ENCODE measurements at places on chromosomes 2 and 18.
A peak's percentile ranks its signal among the peaks of the same experiment; 100 is the strongest.

GRCh38 chr2:159155320-159155719 is 131.2 kb downstream of the WDSUB1 start:
- DNase-seq: no peak

DNA sequence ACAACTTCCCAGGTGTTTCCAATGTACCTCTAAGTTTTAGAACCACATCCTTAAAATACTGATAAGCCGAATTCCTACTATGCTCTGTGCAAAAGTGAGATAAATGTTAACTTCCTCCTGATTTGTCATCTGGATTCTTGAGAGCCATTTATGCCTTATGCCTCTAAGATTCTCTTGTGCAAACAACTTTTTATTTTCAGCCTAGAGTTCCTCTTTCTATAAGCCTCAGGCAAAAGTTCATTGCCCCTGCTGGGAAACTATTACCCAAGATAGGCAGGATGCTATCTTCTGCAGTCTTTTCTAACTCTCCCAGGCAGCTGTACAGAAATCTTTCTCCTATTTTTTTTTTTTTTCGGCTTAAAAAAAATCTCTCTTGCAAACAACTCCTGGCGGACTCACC is 216.1 kb downstream of the KCNJ3 start:
- DNase-seq: no peak

GRCh38 chr18:58288921-58289797 is 245.1 kb downstream of the NEDD4L start:
- DNase-seq: peak; percentile 29

DNA sequence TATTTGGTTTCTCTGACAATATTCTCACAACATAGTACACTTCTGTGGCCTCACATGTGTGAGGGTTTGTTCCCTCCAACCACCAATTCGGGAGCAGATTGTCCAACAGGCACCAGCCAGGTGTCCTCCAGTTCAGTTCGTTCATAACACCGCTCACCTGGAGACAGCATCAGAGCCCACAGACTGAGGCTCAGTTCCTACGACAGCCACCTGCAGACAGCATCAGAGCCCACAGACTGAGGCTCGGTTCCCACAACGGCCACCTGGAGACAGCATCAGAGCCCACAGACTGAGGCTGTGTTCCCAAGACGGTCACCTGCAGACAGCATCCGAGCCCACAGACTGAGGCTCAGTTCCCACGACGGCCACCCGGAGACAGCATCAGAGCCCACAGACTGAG is 58.2 kb upstream of the SNTG2 start:
- no peak for DNase-seq

DNA sequence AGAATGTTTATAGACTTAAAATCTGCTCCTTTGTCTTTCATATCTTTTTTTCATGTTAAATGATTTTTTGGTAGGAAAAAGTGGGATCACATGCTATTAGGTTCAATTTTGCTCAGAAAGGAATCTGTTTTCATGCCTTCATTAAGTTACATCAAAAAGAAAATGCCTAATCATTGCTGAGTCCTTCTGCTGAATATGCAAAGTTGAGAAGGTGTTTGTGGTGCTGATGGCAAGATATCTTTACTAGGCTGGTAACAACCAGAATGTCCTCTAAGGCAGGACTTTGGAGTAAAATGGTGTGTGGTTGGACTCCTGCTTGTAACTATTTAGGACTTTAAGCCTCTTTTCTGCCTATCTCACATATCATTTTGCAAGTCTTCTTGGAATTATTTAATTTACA is 88.3 kb downstream of the TRIB2 start:
- no peak for DNase-seq

GRCh38 chr2:144242311-144242710 is 277.6 kb downstream of the ZEB2 start:
- no peak for DNase-seq

DNA sequence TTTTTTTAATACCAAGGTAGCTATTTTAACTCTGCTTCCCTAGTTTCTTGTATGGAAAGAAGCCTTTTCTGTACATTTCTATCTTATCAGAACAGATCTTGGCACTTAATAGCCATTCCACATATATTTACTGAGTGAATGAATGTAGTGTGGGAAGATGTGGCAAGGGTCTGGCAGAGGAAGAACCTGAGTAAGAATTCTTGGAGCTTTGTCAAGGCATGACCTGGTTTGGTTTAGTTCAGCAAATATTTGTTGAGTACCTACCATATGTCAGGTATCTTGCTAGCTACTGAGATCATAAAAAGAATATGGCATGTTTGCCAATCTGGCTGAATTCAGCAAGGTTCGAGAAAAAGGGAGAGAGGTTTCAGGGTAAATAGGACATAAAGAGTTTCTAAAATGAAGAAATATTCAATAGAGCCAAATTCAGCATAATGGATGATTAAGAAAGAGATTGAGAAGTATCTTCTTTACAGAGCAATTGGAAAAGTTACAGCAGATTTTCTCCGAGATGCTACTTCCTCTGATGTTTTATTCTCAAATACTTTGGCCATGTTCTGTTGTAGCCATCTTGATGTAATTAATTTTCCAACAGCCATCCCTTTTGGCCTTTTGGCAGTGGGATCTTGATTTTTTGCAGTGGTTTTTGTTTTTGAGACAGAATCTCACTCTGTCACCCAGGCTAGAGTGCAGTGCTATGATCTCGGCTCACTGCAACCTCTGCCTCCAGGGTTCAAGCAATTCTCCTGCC is 21.7 kb upstream of the MEP1B start:
- DNase-seq: no peak

- DNase-seq: peak; percentile 51
These were observed 490 bp downstream of the NDUFS1 start for GRCh38 chr2:206158563-206159345.

DNA sequence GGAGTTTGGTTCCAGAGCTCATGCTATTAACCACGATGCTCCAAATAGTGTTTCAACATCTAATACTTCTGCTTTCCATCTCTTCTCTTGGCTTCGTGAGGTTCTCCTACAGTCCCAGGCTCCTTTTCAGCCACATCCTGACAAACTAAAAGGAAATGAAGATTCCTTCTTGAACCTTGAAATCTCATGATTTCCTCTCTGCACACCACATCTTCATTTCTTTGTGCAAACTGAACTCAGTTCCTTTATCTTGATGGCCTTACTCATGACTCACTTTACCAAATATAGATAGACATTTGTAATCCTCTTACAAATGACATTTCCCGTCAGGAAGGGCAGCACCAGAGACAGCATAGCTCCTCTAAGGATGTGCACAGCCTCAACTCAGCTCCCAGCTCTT is 50.0 kb upstream of the ITGA4 start:
- DNase-seq: no peak

GRCh38 chr2:210445732-210446131 is 30.8 kb downstream of the LANCL1 start:
- no peak for DNase-seq

GRCh38 chr2:106201661-106202060 is 7.6 kb upstream of the UXS1 start:
- no peak for DNase-seq

- DNase-seq: no peak
These were observed 34.8 kb upstream of the ASXL2 start for GRCh38 chr2:25912851-25913695.

DNA sequence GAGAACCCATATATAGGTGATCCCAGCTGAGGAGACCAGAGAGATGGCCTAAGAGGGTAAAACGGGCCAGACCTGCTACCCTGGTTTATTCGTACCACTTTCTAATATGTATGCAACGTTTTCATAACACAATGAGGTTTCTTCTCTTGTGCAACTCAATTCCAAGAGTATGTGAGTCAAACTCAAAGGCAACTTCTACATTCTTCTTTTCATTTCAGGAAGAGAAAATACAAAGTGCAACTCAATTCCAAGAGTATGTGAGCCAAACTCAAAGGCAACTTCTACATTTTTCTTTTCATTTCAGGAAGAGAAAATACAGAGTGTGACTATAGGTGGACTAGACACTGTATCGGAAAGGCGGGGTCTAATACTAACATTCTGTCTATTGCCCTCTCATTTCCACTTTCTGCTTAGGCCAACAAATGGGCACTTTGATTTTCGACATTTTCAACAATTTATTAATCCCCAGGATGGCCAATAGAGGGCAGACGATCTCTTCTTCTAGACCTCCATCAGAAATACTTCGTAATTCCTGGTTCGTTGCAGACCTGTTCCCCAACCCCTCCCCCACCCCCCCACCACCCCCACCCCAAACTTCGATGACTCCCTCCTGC is 3.7 kb upstream of the CRIM1 start:
- DNase-seq: peak; percentile 80

GRCh38 chr2:229296016-229296415 is 24.9 kb upstream of the PID1 start:
- no peak for DNase-seq

DNA sequence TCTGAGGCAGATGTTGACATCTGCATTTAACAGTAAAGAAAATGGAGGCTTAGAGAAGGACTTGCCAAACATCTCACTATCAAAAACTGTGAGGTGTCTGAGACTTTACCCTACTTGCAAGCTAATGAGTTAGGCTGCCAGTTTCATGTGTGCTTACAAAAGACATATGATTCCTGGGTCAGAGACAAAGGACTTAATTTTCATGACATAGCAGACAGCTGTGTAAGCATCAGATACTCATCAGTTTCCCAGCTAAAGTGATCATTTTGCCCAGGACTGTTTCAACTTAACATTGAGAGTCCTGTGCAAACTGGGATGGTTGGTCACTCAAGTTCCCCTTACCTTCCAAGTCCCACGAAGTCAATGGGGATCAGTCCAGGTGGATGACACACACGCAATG is 18.9 kb upstream of the DAPL1 start:
- no peak for DNase-seq

DNA sequence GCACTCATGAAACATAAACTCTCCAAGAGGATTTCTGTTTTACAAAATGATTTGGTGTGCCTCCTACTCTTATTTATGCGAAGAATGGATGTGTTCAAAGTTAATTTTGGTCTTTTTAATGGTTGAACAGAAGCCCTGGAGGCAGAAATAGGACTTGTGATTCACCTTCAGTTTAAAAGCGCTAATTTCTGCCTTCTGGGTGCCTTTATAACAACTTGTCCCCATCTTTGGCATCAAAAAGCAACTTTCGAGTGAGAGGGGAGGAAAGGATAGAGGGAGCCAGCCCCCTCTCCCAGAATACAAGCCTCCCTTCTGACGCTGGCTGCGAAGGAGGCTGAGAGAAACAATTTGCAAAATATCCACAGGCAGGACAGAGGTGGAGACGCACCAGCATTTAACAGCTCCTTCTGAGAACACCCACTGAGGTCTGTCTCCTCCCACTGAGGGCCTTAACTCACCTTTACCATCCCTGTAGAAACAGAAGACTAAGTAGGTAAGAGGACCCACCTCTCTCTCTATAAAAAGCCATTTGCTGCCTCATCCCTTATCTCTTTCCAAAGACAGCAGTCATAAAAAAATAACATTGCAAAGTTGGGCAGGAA is 24.3 kb upstream of the BCL11A start:
- DNase-seq: no peak
